Skin of body (tissue), 3 donors: ENCODE measurements at places on chromosomes 4 and X. TPM values are rescaled to one million over a fixed set of nuclear protein-coding genes. Genes with fewer than 3 reads are reported as not detected.

GRCh38 chr4:54526560-54526959 is 131.2 kb upstream of the KIT start:
- no peak for DNase-seq

GRCh38 chrX:470686-471085 is 84.0 kb upstream of the PPP2R3B start:
- no peak for DNase-seq

GRCh38 chrX:130801901-130802300 is 101.1 kb downstream of the ENOX2 start:
- DNase-seq = no peak

DNA sequence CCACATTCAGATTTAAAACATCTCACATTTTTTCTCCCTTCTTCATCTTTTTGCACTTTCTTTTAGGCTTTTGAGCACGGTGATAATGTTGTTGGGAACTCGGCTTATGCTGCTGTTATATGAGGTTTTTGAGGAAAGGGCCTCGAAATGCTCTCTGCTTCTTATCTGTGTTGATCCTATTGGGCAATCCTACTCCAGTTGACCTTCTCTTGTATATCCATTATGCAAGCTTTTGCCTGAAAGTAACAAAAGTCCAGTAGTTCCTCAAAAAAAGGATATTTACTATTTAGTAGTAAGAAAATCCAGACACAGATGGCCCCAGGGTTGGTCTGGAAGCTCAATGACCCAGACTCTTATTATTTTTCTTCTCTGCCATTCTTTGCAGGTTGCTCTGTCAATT is 57.7 kb upstream of the SPANXB1 start:
- DNase-seq = no peak

DNA sequence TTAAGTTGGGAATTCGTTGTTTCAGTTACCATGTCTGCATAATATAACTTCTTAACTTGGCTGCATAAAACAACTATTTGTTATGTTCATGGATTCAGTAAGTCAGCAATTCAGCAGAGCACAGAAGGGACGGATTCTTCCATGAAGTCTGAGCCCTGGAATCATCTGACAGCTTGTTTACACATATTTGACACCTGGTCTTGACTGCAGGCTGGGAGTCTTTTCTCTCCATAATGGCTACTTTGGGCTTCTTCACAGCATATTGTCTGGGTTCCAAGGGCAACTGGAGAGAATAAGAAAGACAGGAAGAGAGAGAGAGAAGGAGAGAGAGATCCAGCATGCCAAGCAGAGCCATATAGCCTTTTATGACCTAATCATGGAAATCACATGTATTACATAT is 23.1 kb downstream of the CENPC start:
- no peak for DNase-seq

DNA sequence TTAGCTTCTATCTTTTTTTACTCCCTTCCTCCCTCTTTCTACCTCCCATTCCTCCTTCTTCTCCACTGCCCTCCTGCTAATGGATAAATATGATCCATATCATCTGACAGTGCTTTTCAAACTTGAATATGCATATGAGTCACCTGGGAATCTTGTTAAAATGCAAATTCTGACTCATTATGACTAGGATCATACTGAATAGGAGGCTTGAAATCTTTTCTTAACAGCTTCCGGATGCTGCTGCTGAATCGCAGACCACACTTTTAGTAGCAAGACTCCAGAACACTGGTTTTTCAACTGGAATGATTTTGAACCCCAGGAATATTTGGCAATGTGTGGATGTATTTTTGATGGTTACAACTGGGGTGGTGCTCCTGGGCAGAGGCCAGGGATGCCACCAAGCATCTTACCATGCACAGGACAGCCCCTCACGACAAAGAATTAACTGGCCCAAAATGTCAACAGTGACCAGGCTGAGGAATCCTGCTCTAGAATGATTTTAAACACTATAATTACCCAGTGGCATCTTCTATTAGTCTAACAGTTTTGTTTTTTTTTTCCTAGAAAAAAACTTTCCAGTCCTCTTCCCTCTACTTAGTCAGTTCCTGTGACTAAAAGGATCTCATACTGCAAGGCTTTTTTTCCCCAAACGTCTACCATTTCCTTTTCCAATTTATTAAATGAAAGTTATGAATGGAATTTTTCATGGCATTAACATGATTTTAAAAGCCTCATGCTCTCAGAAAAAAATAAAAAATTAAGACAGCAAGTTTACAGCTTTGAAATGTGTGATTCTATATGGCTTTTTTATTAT is 10.6 kb upstream of the PYURF start:
- no peak for DNase-seq

GRCh38 chr4:93633721-93634120 is 194.8 kb upstream of the ATOH1 start:
- no peak for DNase-seq

DNA sequence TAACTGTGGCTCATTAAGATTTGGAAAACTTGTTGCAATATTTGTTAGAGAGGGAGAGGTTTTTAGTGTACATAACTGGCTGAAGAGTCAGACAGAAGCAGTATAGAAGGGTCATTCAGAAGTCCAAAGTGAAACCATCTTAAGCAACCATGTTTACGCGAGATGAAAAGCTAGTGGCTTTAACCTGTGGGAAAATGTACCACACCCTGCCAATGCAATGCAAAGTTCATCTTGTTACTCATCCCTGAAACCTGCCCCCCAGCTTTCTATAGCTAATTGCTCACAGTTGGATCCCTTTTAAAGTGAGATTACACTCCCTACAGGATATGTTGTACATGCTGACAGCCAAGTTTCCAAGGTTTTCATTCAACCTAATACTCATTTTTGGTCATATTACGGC is 96.7 kb upstream of the RAPGEF2 start:
- DNase-seq = no peak

DNA sequence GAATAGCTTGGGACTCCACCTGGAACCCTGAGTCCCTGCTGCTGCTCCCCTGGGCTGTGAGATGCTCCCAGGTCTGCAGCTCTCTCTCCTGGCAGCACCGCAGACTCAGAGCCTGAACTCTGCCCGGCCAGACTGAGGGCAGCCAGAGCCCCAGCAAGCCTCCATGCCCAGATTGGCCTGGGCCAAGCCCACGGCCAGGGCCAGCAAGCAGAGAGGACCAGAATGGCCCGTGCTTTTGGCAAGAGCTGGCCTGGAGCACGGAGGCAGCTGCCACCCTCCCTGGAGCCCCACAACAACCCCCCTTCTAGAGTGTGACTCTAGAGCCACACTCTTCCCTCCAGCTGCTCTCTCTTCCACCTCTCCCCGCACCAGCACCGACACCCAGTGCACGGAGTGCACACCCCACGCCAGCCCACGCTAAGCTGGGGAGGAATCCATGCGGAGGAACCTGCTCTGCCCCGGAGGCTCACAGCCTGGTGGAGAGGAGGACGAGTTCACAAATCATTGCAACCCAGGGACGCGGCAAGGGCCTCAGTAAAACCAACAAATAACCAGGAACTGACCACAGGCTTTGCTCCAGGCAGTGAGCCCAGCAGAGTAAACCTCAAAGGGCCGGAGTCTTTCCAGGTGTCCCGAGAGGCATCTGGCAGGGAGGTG is 110.3 kb downstream of the HMX1 start:
- no peak for DNase-seq

- DNase-seq = no peak
Measured at GRCh38 chrX:47498411-47498810, 15.4 kb upstream of the ZNF41 start.

The SSX3 gene
- total RNA-seq = not detected

The FGD1 gene
- 4.6 TPM for total RNA-seq

The NAP1L3 gene
- 8.5 TPM for total RNA-seq

The EVC2 gene
- 7.2 TPM for total RNA-seq

The TMEM144 gene
- total RNA-seq = 4.4 TPM

The IL2 gene
- not detected for total RNA-seq

The XAGE1B gene
- not detected for total RNA-seq

The CNGA1 gene
- 3.4 TPM for total RNA-seq

The SSX2B gene
- total RNA-seq = not detected

The ZAR1 gene
- 0.20 TPM for total RNA-seq

The MAGEE2 gene
- total RNA-seq = not detected
